Activated CD4-positive, CD25-positive, alpha-beta regulatory T cell (primary cell): ENCODE measurements at places on chromosomes 2 and 18.
A peak's percentile ranks its signal among the peaks of the same experiment; 100 is the strongest.

GRCh38 chr2:233350708-233351107, 3.6 kb upstream of the DGKD start:
- DNase-seq = no peak

- no peak for DNase-seq
Measured at GRCh38 chr2:96859099-96859649, 1.4 kb upstream of the ANKRD39 start.

- peak; percentile 21 for DNase-seq
Measured at GRCh38 chr18:62523631-62524439, 1.0 kb downstream of the ZCCHC2 start.

DNA sequence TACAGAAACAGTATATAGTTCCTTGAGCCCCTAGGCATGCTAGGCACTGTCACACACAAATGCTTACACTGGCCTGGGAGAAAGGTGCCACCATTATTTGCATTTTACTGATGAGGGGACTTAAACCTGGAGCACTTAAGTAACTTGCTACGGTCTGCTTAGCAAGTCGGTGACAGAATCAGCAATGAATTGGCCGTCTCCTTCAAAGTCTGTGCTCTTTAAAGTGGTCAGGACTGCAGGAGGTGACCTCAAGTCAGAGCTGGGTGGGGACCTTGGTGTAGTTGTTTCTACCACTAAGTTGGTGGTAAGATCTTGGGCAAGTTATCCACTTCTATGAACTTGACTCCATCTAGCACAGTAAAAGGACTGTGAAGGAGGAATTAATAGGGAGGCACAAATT, 34.8 kb downstream of the PTPRM start:
- no peak for DNase-seq

DNA sequence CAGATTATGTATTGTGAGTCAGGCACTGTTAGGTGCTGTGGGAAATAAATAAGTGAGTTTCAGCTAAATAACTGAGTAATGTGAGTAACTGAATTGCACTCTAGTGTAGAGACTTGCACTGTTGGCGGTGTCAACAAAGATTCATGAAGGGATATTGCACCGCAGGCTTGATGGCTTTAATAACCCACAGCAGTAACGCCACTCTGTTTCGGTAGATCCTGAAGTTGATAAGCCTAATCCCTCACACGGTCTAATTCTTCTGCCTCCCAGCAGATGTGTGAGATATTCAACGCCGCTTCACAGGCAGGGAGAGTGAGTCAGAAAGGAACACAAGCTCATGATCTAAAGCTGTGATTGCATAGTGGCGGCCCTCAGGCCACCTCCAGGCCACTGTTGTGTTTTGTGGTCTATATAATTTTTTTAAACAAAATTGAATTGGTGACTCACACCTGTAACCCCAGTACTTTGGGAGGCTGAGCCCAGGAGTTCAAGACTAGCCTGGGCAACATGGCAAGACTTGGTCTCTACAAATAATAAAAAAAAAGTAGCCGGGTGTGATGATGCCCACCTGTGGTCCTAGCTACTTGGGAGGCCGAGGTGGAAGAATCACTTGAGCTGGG, 94.3 kb downstream of the LIPG start:
- DNase-seq = no peak

DNA sequence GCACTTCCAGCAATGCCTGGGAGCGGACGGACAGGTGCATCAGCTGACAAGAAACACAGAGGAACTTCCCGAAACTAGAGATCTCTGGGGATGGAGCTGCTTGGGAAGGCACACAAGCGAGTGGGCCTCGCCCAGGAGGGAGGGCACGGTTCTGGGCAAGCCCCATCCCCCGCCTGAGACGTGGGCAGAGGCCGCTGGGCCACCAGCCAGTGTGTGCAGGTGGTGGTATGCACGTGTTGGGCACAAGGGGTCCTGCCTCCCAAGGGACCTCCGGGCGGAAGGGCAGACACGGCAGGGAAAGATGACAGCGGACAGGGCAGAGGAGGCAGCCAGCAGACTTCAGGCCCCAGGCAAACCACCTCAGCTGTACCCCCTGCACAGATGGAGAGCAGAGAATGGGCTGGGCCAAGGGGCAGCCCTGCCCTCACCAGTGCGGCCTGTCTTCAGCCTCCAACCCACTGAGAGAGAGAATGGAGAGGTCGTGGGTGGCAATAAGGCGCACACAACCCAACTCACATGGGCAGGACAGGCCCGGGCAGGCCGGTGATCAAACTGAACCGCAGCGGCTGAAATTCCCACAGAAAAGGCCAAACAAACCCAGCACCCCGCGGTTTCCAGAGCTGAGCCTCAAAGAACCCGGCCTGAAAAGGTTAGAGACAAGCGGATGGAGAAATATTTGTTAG, 51.2 kb downstream of the HDAC4 start:
- no peak for DNase-seq

DNA sequence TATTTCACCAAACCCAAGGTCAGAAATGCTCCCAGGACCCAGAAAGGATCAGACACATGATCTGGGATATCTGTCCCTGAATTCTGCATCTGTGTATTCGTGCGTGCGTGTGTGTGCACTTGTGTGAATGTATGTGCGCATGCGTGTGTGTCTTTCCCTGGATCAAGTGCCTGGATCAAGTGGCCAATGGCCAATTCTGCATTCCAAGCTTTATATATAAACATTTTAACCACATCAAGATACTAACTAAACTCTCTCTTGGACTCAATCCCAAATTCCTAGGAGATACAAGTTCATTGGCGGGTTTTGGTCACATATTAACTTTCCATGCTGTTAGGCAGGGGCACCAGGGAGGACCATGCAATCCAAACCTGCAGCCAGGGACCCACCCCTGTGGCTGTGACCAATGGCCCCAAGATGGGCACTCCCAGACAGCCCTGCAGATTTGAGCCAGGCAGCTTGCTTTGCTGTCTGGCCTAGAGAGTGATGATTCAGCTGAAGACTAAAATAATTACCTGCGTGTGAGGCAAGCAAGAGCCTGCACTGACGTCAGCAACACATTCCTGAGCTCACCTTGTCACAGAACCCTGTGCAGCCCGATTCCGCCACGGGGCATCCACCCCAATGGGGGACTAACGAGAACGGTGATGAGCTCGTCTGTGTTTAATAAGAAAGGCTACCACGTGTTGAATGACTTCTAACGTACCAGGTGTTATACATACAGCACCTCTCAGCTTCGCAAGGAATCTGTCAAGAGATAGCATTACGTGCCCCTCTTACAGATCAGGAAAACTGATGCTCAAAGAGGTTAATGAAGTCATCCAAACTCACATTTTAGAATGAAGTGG, 45.3 kb upstream of the ROCK2 start:
- DNase-seq = no peak

- no peak for DNase-seq
Measured at GRCh38 chr2:119580550-119581072, 36.4 kb downstream of the CFAP221 start.

DNA sequence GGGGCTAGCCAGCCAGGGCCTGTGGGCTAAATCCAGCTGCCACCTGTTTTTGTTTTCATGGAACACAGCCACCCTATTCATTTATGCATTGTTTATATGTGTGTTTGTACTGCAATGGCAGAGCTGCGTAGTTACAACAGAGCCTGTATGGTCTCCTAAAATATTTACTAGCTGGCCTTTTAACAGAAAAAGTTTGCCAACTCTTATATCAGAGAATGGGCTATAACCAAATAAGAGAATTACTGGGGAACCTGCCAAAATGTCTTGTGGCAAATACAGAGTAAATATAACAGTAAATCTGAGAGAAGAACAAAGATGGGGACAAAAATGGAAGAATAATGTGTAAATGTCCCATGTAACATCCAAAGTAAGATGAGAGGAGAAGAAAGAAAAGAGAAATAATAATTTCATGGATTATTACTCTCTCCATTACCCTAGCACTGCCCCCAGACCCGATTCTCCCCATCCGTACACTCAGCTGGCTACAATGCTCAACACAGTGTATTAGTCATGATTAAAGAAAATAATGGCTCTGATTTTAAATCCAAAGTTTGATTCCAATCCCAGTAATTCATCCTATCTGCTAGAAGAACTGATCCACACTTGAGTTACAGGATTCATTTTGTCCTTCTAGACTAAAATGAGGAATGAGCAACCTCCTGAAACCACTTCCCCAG, 249.3 kb downstream of the LRATD1 start:
- DNase-seq = no peak

GRCh38 chr2:206764673-206765241, 371 bp downstream of the MDH1B start:
- no peak for DNase-seq

- no peak for DNase-seq
Measured at GRCh38 chr2:224561234-224562005, 23.7 kb downstream of the CUL3 start.

- no peak for DNase-seq
Measured at GRCh38 chr2:191746346-191747169, 68.6 kb downstream of the NABP1 start.

DNA sequence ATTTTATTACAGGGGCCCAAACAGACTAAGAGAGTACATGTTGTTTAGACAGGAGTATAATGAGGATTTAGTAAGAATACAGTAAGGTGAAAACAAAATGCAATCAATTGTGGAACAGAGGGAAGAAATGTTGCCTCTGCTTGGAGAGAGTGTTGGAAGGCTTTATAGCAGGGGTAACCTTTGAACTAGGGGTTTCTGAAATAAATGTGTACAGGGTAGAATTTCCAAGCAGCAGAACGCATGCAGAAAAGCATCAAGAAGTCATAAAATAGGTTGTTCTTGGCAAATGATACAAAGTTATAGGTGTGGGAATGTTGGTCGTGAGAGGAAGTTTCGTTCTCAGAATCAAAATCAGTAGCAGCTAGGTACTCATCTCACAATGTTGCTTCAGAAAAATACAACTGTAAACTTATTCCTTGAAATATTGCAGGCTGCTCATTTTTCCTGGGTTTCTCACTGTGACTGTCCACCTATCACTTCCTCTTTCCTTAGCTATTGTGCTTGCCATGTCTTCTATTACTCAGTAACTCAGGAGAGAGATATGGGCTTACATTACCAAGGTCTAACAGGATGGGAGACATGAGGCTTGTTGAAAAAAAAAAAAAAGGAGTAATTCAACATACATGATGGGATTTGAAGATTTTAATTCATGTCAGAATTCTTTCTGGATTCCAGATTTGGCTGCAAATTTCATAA, 17.1 kb upstream of the HNMT start:
- DNase-seq = no peak

DNA sequence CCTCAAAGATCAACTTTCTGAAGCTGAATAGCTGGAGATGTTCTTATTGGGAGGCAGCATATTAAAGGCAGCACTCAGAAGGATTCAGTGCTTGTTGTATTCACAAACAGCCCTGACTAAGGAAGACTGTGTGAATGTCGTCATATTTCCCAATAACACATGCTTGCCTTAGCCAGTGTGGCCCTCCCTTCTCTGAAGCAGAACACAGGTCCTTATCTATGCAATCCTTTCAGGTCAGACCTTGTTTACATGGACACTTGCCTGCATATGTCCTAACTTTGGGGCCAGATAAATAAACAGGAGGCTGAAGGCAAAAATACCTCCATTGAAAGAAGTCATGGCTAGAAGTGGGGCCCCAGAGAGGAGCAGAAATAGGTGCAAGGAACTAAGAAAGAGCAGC, 97.2 kb downstream of the SLC4A3 start:
- no peak for DNase-seq

- no peak for DNase-seq
Measured at GRCh38 chr2:23483791-23484190, 98.8 kb downstream of the KLHL29 start.

- no peak for DNase-seq
Measured at GRCh38 chr2:152165306-152165705, 10.3 kb downstream of the STAM2 start.

- DNase-seq = no peak
Measured at GRCh38 chr2:127086990-127087790, 19.8 kb downstream of the BIN1 start.

- no peak for DNase-seq
Measured at GRCh38 chr2:235945608-235946140, 222.5 kb downstream of the GBX2 start.

GRCh38 chr2:219213026-219213415, 5.7 kb downstream of the ABCB6 start:
- DNase-seq = no peak

GRCh38 chr2:113207021-113207420, 33.2 kb downstream of the PSD4 start:
- DNase-seq = no peak
